ENCODE measurements at places on chromosomes 5 and 9.

- no peak for DNase-seq
These were observed 21.0 kb downstream of the LARP1 start for GRCh38 chr5:154776167-154776566.

- no peak for DNase-seq
These were observed 25.8 kb upstream of the CD180 start for GRCh38 chr5:67222243-67223025.

DNA sequence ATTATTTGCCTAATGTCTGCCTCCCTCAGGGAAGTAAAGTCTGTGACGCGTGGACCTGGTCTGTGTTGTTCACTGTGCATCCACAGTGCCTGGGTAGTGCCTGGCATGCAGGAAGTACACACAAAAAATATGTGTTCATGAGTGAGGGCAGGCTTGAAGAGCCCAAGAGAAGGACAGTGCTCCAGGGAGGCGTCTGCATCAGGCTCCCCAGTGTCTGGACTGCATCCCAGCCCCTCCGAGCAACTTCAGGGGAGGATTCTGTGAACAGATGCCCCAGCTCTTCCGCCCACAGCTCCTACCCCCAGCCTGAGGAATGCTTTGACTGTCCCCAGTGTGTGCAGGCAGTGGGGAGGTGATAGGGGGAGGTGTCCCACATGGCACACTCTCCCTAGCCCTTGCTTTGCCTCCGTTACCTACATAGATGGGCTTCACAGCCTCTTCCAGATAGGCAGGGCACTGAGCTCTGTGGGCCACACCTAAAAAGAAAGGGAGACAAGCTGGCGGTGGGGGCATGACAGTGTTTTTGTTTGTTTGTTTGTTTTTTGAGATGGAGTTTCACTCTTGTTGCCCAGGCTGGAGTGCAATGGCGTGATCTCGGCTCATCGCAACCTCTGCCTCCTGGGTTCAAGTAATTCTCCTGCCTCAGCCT is 25.4 kb downstream of the IRF1 start:
- DNase-seq = no peak

- no peak for DNase-seq
These were observed 4.9 kb downstream of the FBP2 start for GRCh38 chr9:94588681-94589080.

- peak; percentile 53 for DNase-seq
These were observed 34.5 kb upstream of the ORM1 start for GRCh38 chr9:114288193-114289091.

- DNase-seq = no peak
These were observed 58.0 kb downstream of the RCL1 start for GRCh38 chr9:4850603-4851310.

- DNase-seq = no peak
These were observed 376.9 kb downstream of the SEMA5A start for GRCh38 chr5:9168791-9169556.

GRCh38 chr9:120764476-120764875 is 28.7 kb downstream of the FBXW2 start:
- DNase-seq = no peak

GRCh38 chr5:56476487-56476856 is 243.3 kb upstream of the ANKRD55 start:
- no peak for DNase-seq

DNA sequence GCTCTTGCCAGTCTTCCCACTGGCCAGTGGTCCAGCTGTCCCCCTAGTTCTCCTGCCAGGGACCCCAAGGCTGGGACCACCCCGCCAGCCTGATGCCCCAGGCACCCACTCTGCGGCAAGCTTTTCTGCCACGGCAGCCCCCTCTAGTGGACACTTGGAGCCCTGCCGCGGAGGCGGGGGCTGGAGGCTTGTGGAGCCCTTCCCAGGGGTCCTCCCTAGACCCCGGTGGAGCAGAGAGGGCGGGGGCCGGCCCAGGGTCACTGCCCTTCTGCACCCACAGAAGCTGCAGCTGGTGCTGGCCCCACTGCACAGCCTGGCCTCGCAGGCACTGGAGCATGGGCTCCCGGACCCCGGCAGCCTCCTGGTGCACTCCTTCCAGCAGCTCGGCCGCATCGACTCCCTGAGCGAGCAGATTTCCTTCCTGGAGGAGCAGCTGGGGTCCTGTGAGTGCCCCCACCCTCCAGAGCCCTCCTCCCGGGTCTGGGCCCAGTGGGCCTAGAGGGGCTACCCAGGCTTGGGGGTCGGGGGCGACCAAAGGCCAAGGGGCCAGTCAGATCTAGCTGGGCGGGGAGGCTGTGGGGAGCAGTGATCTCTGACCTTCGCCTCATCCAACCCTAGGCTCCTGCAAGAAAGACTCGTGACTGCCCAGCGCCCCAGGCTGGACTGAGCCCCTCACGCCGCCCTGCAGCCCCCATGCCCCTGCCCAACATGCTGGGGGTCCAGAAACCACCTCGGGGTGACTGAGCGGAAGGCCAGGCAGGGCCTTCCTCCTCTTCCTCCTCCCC is 9.1 kb downstream of the EGFL7 start:
- peak; percentile 37 for DNase-seq

GRCh38 chr5:2658881-2659470 is 92.5 kb downstream of the IRX2 start:
- DNase-seq = no peak

- DNase-seq = no peak
These were observed 311.1 kb upstream of the CLINT1 start for GRCh38 chr5:158170060-158170459.

DNA sequence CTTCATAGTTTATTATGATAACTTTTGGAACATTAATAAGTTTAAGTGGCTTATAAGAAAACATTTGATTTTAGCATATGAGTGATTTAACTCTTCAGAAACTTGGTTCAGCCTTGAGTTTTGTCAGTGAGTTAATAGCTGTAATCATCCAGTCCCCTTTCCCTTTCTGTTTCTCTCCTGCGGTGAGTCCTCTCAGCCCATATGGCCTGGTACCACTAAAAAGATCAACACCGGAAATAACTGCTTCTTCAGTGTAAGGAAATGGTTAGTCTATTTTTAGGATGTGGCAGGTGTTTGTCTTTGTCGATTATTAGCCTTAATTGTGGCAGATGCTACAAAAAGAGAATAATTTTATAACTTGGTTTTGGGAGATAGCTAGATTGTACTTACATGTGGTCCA is 120.2 kb upstream of the GRHPR start:
- no peak for DNase-seq

DNA sequence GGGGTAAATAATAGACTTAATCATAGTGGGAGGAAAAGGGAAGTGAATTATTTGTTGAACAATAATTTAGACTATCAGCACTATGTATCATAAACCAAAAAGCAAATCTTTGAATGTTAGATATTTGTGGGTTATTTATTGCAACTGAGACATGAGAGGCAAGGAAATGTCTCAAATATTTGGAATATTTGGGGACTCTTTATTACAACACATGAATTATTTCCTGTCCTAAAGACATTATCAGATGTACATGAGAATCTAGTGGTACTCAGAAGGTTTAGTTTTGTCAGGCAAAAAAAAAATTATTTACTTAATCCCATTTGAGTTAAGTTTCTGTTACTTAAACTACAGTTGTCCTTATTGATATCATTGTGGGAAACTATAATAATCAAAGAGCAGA is 91.1 kb downstream of the TLR4 start:
- no peak for DNase-seq

- DNase-seq = no peak
These were observed 42.3 kb upstream of the PPP1R26 start for GRCh38 chr9:135437259-135437658.

GRCh38 chr5:138565100-138565821 is 9.9 kb downstream of the HSPA9 start:
- DNase-seq = no peak

DNA sequence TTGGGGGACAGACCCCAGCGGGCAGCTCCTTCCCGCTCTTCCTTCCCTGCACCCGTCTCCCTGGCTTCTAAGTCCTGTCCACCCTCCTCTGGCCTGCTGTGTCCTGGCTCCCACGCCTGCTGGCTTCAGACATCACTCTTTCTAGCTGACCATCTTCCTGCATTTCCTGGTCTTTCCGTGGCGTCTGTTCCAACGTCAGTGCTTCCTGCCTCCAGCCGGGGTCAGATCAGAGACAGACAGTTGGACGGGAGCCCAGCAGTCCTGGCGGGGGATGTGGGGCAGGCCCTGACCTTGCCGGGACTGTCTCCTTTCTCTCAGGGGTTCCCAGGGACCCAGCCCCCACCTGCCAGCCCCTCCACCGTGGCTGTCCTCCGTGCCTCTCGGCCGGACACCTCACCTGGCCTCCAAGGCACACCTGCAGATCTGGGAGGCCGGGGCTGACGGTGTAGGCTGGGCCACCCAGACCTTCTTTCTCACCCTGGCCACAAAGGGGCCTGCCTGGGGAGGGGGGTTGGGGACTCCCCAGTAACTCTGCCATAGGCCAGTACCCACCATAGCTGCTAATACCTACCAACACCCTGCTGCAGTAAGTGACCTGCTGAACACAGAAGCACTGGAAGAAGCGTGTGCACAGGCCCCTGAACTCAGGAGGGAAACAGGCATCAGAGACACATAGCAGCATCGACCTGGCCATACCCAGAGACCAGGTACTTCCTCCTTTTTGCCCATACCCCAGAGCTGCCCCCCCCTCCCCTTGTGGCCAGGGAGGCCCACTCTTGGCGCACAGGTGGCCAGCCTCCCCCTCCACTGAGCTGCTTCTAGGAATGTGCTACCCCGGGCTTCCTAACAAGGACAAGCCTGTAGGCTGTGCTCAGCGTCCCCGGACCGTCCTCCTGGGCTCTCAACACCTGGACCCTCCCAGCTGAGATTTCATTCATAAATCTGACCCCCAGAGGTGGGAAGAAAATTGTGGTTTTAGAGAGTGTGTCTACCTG is 5.1 kb downstream of the NRARP start:
- no peak for DNase-seq

DNA sequence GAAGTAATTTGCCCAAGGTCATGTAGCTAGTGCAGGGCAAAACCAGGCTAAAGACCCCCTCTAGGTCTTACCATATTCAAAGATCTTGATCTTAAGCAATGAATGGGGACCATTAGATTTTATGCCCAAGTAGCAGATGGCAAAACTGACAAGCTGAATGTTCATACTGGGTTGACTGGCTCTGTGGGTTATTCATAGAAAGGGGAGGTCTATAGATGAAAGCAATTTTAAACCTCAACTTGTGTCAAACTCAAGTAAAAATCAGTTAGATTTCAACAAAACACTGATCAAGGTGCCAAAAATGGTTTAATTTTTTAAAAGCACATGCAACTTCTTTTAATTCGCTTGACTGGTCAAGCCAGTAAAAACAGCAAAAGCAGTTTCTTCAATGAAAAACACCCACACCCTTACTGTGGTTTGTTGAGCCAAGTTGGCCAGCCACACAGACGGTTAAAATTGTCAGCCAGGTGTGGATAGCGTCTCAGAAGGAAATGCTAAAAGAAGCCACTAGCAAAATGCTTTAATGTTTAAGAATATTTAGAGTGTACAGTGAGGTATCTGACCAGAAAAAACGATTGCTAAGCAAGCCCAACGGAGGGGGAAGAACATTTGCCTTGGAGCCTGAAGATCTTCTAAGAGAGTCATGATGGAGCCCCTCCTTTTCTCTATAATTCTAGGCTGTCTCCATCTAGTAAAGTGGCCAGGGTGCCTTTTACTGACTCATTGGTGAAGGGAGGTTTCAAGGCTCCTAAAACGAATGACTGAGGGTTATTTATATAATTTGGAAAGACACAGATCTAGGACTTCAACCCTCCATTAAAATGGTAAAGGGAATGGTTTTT is 539.6 kb upstream of the CLINT1 start:
- DNase-seq = no peak

DNA sequence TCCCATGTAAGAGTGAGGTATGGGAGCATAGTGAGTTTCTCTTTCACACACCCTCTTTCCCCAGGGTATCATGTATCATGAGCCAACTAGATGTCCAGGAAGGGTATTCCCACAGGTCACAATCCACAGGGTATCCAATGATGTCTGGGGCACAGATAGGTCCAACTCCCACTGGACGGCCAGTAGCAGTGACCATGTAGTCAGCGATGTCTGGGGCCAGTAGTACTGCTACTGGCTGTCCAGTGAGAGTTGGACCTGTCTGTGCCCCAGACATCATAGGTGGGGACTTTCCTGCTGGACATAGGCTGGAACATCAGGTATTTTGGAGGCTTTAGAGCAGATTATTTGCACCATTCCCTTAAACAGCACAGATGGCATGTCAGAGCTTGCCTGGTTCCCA is 352.6 kb upstream of the SGCD start:
- DNase-seq = no peak

DNA sequence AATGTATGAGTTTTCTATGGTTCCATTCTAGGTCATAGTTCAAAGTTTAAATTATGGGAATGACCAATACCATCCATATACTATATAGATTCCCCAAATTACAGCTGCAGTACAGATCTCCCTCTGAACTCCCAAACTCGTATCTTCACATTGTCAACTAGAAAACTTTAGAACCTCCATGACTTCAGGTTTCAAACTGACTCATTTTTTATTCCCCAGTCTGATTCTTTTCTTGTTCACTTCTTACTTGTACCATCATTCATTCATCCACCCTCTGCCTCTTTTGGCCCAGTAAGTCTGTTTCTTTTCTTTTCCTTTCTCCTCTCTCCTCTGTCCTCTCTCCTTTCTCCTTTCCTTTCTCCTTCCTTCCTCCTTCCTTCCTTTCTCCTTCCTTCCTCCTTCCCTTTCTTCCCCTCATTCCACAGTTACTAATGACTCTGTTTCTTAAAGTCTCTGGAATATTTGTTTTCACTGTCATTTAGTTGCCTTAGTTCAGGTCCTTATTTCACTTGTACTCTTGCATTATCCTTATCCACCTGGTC is 30.5 kb downstream of the RAD23B start:
- no peak for DNase-seq

GRCh38 chr9:88988796-88989641 is 2.2 kb upstream of the S1PR3 start:
- DNase-seq = no peak

- DNase-seq = no peak
These were observed 135.2 kb downstream of the GNA14 start for GRCh38 chr9:77512876-77513275.

GRCh38 chr9:125493384-125493783 is 213.6 kb downstream of the MAPKAP1 start:
- no peak for DNase-seq

DNA sequence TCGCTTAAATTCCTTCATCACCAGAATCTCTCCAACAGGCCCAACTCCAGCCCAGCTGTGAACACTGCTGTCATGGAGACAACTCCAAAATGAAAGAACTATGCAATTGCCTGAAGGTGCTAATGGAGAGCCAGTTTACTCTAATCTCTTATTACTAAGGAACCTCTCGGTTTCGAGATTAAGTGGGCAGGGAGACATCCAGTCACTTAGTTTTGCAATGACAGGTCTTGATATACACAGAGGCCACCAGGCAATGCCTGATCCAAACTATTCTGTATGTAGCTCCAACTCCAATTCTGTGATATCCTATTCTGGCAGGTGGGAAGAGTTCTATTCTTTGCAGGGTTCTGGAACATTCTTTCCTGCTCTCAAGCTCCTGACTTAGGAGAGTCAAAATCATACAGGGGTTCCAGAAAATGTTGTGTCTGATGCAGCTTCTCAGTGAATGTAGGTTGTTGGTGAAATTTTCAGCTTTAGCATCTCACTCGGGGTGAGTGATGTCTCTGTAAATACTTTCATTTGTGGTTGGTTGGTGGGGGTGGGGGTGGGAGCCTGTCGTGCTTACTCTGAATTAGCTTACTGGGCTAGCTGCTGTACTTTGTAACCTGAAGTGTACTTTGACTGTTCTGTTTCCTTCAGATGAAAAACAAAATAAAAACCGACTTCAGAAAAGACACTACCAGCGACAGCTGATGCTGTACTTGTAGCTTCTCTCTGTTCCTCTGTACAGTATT is 170.9 kb downstream of the PALM2AKAP2 start:
- DNase-seq = no peak

- DNase-seq = no peak
These were observed 449.5 kb upstream of the TRPC7 start for GRCh38 chr5:136814619-136815378.

All from T47D (cell line).